ENCODE measurements at places on chromosomes 3 and 15.

GRCh38 chr3:16482194-16482769 lies 31.2 kb downstream of the RFTN1 start:
- no peak for DNase-seq

- DNase-seq = peak; percentile 20
Measured at GRCh38 chr15:99421172-99421656, 144.6 kb upstream of the MEF2A start.

GRCh38 chr3:32821686-32822296 lies 4.0 kb downstream of the TRIM71 start:
- DNase-seq = no peak

DNA sequence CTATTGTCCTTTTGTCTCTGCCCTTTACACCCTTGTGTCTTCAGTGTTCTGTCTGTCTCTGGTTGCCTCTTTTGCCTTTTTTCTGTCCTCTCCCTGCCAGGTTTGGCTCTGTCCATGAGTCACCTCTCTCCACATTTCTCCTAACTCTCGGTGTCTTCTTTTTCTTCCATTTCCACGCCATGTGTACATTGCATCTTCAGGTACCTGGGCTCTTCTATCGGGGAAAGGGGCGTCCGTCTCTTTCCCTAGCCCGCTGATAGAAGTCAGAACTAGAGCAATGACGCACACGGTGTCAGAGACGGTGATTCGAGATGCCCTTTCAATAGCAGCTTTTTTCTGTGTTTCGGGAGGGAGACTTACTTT lies 641 bp downstream of the OPA1 start:
- no peak for DNase-seq

Data from stimulated activated naive CD4-positive, alpha-beta T cell (primary cell).